RPMI8226 (cell line): ENCODE measurements at places on chromosomes 3 and 15.

DNA sequence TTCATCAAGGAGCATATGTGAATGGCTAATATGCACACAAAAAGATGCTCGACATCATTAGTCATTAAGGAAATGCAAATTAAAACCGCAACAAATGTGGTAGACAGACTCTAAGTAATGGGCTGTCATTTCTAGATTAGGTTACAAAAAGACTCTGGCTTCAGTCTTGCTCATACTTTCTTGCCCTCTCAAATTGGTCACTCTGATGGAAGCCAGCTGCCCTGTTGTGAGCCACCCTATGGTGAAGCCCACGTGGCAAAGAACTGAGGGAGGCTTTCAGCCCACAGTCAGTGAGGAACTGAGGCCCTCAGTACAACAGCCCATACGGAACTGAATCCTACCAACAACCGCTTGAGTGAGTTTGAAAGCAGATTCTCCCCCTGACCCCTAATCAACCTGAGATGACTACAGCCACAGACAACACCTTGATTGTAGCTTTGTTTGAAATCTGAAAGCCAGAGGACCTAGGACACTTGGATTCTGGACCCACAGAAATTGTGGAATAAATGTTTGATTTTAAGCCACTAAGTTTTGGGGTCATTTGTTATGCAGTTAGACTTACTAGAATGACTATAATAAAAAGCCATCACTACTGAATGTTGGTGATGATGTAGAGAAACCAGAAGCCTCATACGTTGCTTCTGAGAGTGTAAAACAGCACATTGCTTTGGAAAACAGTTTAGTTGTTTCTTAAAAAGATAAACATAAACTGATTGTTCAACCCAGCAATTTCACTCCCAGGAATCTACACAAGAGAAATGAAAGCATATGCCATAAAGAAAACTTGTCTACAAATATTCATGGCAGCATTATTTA is 45.7 kb downstream of the EHHADH start:
- DNase-seq: no peak

DNA sequence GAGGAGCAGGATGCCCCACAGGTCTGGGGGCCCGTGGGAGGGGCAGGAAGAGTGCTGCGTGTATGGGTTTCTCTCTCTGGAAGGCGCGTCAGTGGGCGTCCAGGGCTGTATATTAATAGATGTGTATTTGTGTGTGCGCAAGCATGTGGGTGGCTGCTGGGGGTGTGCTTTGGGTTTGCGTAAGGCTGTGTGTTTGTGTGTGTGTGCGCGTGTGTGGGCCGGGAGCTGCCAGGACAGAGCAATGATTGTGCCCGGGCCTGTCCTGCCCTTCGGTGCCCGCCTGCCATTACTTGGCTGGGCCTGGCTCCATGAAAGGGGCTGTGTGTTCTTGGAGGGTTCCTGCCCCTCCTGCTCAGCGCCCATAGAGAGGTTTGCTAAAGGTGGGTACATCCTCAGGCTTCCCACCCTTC is 16.3 kb downstream of the CSPG4 start:
- no peak for DNase-seq

DNA sequence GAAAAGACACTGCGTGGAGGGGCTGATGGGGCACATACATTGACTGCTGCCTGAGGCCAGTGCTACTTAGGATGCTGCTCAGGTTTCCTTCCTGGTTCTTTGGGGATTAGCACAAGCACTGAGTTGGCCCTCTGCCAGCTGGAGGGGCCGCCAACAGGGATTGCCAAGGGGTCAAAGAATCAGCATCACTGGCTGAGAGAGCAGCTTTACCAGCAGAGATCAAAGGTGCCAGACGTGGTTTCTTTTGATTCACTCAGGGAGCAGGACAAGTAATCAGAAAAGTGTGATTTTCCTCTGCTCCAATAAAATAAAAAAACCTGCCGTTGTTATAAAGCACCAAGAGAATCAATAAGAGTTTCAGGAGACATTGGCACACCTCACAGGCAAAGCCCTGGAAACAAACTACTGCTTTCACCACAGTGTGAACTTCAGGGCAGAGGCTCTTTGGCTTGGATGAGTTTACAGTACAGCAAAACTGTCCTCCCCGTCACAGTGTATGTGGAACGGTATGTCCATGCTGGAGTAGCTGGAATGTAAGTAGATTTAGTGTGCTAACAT is 45.8 kb upstream of the FSIP1 start:
- no peak for DNase-seq

DNA sequence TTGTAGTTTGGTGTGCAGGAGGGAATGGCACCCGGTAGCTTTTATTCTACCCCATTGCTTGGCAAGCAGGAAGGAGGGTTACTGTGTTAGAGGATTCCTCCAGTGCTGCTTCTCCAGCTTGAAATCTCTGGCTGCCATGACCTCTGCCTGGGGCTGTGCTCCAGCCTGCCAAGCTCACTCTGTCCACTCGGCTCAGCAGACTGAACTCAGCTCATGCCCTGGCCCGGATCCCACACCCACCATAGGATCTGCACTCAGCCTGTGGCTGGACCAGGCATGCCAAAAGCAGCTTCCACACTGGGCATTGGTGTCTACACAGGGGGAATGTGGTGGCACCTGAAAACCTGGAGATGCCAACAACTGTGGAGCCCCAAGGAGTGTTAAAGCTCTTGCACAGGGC is 26.3 kb downstream of the CLDN16 start:
- no peak for DNase-seq

- DNase-seq: peak; percentile 56
Observed at GRCh38 chr15:66912441-66912840, 153.0 kb upstream of the SMAD3 start.

DNA sequence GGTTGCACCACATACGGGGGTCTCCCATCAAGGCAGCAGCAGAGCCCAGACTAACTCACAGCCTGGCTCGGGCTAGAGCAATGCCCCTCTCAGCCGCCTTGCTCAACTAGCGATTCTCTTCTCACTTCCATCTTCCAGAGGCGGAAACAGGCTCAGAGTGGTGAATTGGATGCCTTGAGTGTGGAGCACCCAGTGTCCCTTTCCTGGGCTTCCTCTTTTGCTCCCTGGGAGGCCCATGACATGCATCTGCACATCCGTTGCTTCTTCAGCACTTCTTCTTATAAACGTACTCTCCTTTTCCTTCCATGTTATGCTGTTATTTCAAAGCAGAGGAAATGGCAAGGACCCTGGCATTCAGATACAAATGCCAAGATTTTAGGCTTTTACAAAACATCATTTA is 2.1 kb upstream of the IQSEC1 start:
- no peak for DNase-seq

DNA sequence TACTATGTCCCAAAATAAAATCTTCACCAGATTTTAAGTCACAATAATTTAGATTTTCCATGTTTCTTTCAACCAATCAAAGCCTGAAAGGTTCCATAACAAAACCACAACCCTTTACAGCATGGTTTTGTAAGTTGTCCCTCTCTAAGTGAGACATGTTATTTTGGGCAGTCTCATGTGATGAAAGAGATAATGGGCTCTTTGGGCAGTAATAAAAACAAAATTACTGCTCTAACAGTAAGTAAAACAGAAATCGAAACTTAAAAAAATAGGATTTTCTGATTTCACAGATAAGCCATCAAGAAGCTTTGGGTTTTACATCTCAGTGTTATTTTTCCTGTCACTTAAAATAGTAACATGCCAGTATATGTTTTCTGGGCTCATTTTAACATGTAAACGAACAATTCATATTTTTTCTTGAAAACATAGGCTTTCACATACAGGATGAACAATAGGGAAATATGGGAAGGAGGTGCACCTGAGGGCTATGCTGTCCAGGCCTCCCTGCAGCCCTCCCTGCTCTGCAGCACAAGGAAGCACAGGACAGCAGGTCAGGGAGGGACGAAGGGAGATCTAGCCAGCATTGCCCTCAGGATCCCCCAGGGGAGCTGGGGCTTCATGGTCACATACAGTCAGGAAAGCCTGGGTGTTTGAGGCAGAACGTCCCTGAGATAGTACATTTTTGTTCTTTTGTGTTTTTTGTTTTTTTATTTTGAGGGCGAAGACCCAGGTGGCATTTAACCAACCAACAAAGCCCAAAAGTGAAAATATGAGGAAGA is 157.4 kb downstream of the SHOX2 start:
- DNase-seq: no peak

- DNase-seq: no peak
Observed at GRCh38 chr3:11377719-11378118, 105.5 kb downstream of the ATG7 start.
